Activated T-cell treated with anti-CD3 and anti-CD28 coated beads for 48 hours (primary cell): ENCODE measurements at places on chromosomes 3 and 15.
A peak's percentile ranks its signal among the peaks of the same experiment; 100 is the strongest.

- DNase-seq = peak; percentile 4
These were observed at the start of gene FGF12 for GRCh38 chr3:192727032-192727847. Gene FGF12, minus strand, starts transcription at chr3:192727541.

- DNase-seq = no peak
These were observed 216.7 kb downstream of the PTPRG start for GRCh38 chr3:61778095-61778494.

DNA sequence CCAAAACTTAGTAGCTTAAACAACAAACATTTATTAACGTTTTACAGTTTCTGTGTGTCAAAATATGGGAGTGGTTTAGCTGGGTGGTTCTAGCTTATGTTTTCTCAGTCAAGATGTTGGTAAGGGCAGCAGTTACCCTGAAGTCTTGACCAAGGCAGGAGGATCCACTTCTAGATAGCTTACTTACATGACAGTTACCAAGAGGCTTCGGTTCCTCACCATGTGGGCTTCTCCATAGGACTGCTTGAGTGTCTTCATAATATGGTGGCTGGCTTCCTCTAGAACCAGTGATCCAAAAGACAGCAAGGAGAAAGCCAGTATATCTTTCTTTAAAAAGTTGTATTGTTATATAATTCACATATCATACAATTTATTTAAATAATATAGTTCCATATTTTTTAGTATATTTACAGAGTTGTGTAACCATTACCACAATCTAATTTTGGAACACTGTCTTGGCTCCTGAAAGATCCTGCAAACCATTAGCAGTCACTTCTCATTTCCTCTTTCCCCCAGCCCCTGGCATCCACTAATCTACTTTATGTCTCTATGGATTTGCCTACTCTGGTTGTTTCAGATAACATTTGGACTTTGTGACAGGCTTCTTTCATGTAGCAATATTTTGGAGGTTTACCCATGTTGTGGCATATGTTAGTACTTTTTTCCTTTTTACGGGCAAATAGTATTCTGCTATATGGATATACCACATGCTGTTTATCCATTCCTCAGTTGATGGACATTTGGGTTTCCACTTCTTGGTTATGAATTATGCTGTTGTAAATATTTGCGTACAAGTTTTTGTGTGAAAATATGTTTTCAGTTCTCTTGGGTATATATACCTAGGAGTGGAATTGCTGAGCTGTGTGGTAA lies 33.3 kb downstream of the MAPK6 start:
- DNase-seq = no peak

GRCh38 chr3:115146418-115147328 lies at the start of gene ZBTB20:
Gene ZBTB20, minus strand, starts transcription at chr3:115147288.
- DNase-seq = peak; percentile 61

- DNase-seq = no peak
These were observed 129.6 kb downstream of the ADAMTS17 start for GRCh38 chr15:100211855-100212850.

DNA sequence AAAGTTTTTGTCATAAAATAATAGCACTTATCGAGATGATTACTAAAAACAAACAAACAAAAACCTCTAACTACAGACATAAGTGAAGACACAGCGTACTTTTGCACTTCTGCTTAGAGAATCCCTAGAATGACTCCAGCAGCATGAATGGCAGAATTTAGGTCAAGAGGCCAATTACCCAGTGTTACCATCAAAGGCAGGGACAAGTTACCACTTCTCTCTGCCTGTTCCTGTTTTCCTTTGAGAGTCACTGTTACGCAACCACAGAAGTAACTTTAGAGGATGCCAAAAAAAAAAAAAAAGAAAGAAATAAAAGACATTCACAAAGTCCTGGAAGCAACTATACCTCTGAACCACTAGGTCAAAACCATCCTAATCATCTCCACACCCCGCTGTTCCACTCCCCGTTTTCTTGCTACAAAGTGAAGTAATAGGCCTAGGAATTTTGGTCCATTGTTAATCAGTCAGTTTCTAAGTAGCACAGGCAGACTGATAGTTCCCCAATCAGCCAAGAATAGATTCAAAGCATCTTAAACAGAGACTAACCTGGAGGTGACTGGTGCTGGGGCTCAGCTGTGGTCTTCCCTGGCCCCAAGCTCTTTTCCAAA lies 41.9 kb downstream of the FMN1 start:
- DNase-seq = no peak

- no peak for DNase-seq
These were observed 223.3 kb upstream of the TPRG1 start for GRCh38 chr3:188948281-188948996.

DNA sequence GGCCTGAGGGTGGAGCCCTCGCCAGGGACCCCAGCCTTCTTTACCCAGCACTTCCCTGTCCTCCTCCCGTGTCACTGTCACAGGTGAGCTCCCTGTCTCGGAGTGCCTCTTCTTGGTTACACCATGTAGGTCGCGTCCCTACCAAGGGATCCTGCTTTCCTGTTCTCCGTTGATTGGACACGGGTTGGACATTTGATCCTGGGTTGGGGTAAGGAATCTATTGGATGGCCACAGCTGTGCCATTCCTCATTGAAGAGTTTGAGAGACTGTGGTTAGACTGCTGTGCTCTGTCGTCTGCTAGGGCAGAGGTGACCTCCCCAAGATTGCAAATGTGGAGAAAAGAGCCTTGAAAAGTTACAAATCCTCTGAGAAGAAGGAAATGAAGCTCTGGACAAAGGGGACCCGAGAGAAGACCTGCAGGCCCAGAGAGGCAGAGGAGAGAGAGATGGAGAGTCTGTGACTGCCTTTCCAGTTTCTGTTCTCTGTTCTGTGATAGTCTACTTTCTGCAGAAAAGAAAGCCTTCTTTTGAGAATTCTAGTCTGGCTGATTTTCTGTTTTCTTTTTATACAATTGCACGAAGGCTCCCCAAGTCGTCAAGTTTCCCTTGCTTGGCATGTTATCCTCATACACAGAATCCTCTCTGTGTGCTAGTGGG lies 325.7 kb upstream of the RGMA start:
- DNase-seq = no peak

DNA sequence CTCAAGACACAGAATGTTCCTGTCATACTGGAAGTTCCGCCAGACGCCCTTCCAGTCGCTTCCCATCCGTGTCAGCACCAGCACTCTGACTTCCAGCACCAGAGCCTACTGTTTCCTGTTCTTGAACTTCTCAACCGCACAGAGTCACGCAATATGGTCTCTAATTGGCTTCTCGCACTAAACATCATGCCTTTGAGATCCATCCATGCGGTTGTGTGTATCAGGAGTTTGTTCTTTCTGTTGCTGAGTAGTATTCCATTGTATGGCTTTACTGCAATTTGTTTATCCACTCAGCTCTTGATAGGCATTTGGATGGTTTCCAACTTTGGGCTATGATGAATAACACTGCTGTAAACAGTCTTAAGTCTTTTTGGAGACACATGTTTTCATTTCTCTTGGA lies 112.1 kb downstream of the LRRK1 start:
- DNase-seq = no peak

DNA sequence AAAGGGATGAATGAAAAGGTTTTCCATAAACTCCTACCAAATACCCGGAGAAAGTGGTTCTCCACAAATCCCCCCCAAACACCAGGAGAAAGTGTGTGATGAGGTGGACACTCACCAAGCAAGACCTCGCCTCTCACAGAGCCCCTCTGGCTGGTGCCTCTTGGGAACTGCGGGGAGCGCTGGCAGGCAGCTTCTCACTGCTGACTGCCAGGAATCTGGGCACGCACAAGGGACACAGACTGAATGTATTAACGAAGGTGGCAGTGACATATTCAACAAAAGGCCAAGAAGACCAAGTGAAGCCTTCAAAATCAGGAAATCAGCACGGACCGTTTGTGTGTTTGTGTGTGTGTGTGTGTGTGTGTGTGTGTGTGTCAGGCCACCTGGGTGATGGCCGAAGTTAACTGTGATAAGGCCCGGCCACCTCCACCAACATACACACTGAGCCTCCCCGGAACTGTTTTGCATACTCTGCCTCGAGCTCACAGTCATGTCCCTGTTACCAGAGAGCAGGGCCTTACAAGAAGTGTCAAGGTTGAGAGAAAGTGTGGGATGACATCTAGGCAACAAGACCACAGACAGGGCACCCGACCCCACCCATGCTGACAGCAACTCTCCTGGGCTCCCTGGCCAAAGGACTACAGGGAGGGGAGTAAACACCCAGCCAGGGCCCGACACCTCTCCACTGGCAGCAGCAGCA lies 18.0 kb downstream of the ATP10A start:
- DNase-seq = no peak
